Bladder microvascular endothelial cell (primary cell): ENCODE measurements at places on chromosomes 7 and 10. TPM values are rescaled to one million over a fixed set of nuclear protein-coding genes. Genes with fewer than 3 reads are reported as not detected.

CYP17A1 gene
- total RNA-seq = not detected in 2 replicates

C10orf95 gene
- total RNA-seq = not detected in 2 replicates

SLC13A4 gene
- not detected in 2 replicates for total RNA-seq

TCTN3 gene
- total RNA-seq = 16.7 and 33.9 TPM in 2 replicates

STEAP1B gene
- total RNA-seq = 11.4 and 25.3 TPM in 2 replicates
